HAP-1 (cell line): ENCODE measurements at places on chromosomes 12 and 14.
A peak's percentile ranks its signal among the peaks of the same experiment; 100 is the strongest.

GRCh38 chr14:90970167-90970600 is 90.3 kb downstream of the RPS6KA5 start:
- no peak for DNase-seq

GRCh38 chr12:65325183-65325582 is 46.7 kb downstream of the MSRB3 start:
- DNase-seq = no peak

DNA sequence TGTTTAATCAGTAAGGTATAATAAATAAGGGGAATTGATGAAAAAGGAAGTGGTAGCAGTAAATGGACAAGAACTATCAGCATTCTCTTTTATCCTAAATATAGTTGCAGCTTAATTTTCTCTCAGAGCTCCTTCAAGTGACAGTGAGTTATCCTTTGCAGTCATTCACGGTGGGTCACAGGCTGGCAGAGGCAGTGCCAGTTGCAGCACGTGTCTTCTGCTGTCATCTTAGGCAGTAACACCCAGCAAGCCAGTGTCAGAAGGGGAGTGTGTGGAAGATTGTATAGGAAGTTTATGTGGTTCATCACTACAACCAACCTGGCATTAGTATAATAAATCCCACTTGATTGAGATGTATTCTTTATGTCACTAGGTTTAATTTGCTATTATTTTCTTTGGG is 170.0 kb downstream of the CCDC91 start:
- DNase-seq = no peak

DNA sequence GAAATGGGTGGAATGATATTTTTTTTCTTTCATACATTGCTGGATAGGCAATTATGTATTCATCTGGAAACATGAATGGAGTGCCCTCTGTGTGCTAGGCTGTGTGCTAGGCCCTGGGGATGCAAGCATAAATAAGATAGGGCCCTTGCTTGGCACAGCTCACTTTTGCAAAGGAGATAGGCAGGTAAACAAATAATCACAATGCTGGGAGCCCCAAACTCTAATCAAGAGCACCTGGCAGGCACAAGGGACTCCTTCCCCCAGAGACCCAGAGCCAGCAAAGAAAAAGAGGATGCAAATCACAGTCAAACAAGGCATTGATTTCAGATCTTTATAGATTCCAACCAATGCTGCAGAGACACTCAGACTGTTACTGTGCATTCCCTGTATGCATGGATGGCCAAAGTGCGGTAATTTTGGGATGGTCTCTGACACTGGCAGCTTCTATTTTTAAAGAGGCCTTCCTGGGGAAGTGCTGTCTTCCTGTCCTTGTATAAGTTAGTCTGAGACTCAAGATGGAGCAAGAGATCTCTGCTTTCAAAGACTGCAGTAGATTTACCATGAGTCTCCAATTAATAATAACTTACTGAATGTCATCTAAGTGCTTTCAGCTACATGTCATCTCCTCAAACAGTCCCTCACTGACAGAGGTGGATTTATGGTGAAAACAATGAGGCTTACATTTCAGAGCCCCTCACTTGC is 45.1 kb upstream of the CPM start:
- DNase-seq = no peak

DNA sequence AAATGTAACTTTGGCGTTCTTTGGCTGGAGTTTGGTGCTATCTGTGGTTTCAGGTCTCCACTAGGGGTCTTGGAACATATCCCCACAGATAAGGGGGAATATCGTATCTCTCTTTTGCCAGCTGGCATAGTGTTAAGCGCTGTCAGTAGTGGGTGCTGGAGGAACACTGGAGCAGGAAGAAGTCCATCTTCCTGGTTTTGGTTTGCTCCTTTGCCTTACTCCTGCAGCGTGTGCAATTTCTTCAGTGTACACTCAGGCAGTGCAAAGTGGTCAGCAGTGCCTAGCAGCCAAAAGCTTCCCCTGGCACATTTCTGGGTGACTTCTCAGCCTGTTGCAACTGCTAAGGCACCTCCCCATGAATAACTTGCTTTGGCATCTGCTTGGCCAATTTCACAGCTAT is 11.7 kb upstream of the RIPK3 start:
- DNase-seq = no peak

GRCh38 chr14:68690089-68690958 is 102.5 kb downstream of the ZFP36L1 start:
- DNase-seq = no peak

DNA sequence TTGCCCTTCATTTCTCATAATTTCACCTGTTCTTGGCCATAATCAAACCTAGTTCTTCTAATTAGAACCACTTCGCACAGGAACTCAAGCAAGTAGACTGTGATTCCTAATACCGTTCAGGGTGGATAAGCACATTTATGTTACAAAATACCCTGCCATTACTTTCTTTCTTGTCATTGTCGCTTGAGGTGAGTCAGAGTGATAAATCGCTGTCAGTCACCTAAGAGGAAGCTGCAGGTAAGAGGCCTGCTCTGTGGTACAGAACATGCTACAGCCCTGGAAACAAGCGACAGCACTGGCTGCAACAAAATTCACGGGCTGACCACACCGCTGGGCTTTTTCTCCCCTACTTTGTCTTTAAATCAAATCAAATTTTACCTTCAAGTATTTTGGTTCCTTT is 218.2 kb downstream of the ANO6 start:
- no peak for DNase-seq

DNA sequence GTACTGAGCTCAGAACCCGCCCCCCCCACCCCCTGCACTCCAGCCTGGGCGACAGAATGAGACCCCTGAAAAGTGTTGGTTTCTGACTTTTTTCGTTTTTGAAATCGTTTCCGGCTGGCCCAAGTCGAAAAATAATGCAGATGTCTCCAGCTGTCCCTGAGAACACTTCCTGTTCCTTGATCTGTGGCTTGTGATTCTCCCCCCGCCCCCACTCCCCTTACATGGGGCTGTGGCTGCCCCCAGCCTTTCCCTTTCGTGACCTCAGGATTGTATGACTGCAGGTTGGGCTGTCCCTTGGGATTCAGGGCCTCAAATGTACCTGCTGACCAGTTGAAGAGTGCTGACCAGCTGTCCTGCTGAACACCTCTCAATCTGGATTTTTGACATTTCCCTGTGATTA is 34.1 kb downstream of the NOC4L start:
- no peak for DNase-seq

DNA sequence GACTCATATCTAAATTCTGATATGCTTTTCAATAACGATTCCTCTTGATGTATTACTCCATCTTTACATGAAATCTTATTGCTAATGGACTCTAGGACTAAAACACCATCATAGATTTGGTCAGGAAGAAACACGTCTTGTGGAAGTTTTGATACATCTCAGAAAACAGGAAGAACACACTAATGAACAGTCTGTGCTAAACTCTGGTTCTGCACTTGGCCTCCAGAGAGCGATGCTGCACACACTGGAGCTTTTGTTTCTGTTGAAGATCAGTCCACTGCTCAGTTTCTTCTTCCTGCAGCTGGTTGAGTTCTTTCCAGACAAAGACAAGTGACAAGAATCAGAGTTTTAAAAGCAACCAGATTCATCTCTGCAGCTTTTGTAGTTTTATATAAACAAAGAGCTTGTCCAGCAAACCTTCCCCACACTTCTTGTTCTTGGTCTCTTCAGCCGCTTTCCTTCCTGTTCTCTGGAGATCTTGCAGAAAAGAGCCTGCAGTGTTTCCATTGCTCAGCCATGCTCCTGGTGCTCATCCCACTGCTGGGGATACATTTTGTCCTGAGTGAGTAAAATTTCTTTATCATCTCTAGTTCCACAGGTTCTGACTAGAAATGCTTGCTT is 229.1 kb upstream of the OR4E1 start:
- peak; percentile 52 for DNase-seq

DNA sequence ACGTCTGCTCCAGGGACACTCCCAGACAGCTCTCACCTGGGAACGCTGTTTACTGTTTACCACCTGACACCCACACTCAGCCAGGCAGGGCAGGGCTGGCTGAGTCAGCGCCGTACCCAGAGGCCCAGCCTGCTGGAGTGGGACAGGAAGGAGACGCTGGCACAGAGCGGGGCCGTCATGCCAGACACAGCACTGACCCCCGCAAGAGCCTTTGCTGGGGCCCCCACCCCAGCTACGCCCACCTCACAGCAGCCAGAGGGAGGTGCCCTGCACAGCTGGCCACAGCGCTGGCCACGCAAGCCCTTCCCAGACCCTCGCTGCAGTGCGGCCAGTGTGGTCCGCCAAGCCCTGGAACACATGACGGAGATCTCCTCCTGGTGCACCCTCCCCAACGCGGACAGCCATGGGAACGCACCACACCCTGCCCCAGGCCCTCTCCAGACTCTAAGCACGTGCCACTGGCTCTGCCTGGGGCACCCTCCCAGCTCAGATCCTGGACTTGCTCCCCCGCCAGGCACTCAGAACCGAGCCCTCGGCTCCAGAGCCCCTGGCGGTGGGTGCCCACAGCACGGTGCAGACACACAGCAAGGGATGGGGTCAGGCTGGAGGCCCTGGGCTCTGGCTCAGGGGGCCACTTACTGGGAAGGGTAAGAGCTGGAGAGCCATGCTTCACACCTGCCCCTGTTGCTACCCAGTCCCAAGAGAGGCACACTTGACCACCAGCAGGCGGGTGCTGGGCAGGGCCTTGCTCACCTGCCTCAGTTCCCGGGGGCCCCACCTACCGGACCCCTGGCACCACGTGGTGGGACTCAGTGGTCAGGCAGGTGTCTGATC is 5.7 kb downstream of the AHNAK2 start:
- DNase-seq = no peak

DNA sequence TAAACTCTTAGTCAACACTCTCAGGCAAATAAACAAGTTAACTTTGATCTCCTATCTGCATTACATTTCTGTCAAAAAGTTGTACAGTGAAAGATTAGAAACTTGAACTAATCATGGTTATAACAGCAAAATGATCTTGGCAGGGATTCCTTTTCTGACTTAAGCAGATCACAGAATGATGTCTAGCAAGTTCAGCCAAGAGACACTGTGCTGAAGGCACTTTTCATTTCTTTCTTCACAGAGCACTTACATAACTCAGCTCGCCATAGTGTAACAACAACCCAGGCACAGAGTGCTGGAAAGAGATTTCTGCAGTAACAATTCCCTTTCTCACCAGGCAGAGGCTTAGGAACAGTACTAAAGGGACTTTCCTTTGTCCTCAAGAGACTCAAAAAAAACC is 19.6 kb upstream of the CSRP2 start:
- DNase-seq = no peak

- no peak for DNase-seq
Measured at GRCh38 chr12:110067531-110067930, 19.2 kb upstream of the C12orf76 start.

DNA sequence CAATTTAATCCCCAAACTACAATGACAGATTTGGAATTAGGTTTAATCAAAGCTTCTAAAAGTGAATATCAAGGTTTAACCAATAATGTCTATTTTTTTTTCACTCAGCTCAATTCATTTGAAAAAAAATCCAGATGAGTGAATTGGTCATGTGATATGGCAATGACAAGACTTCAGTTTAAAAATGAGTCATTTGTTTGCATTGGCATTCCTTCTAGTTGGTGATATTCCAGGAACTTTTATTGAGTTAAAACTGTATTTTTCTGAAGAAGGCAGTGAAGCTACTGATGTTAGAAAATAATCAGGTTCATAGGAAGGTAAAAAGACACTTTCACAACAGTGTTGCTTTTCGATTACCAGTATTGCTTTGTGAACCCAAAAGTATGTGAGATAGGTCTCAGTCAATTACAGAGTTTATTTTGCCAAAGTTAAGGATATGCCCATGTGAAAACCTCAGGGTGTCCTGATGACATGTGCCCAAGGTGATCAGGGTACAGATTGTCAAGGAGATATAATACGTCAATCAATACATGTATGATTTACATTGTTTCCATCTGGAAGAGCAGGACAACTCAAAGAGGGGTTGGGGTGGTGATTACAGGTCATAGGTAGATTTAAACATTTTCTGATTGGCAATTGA is 1214.9 kb downstream of the GALC start:
- no peak for DNase-seq

- DNase-seq = no peak
Measured at GRCh38 chr14:24063263-24063836, 8.0 kb upstream of the CPNE6 start.

DNA sequence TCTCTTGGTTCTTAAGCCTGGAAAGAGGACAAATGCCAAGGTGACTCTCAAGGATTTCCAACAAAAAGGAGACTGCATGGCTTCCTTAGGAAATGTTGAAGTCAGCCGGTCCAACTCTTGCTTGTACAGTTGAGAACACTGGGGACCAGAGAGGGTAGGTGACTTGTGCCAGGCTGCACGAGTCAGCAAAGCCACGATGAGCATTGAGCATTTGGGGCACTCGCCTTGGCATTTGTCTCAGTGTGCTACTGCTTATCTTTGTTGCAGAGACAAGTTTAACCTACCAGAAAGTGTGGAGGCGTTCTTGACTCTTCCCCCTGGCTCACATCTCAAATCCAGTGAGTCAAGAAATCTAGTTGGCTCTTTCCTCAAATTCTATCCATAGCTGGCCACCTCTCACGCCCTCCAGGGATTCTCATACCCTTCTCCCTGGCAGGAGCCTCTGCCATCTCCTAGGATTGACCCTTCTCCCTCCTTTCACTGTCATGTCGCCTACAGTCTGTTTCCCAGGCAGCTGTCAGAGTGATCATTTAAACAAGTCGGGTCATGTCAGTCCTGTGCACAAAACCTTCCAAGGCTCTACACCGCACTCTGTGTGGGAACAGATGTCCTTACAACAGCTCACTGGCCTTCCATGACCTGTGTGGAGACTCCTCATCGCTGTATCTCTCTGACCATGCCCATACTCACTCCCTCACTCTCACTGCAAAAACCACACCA is 17.2 kb upstream of the KRT83 start:
- no peak for DNase-seq

DNA sequence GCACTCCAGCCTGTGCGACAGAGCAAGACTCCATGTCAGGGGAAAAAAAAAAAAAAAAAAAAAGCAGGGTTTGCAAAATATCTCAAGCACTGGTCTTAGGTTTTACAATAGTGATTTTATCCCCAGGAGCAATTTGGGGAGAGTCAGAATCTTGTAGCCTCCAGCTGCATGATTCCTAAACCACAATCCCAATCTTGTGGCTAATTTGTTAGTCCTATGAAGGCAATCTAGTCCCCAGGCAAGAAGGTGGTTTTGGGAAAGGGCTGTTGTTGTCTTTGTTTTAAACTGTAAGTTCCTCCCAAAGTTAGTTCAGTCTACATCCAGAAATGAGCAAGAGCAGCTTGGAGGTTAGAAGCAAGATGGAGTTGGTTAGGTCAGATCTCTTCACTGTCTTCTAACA is 135.7 kb downstream of the PLXNC1 start:
- DNase-seq = no peak

- no peak for DNase-seq
Measured at GRCh38 chr12:12072064-12072760, 1.5 kb downstream of the BCL2L14 start.
